ENCODE measurements at places on chromosomes 12 and 14.

- DNase-seq, result no peak
Measured at GRCh38 chr12:50314636-50315312, 31.5 kb upstream of the LIMA1 start.

DNA sequence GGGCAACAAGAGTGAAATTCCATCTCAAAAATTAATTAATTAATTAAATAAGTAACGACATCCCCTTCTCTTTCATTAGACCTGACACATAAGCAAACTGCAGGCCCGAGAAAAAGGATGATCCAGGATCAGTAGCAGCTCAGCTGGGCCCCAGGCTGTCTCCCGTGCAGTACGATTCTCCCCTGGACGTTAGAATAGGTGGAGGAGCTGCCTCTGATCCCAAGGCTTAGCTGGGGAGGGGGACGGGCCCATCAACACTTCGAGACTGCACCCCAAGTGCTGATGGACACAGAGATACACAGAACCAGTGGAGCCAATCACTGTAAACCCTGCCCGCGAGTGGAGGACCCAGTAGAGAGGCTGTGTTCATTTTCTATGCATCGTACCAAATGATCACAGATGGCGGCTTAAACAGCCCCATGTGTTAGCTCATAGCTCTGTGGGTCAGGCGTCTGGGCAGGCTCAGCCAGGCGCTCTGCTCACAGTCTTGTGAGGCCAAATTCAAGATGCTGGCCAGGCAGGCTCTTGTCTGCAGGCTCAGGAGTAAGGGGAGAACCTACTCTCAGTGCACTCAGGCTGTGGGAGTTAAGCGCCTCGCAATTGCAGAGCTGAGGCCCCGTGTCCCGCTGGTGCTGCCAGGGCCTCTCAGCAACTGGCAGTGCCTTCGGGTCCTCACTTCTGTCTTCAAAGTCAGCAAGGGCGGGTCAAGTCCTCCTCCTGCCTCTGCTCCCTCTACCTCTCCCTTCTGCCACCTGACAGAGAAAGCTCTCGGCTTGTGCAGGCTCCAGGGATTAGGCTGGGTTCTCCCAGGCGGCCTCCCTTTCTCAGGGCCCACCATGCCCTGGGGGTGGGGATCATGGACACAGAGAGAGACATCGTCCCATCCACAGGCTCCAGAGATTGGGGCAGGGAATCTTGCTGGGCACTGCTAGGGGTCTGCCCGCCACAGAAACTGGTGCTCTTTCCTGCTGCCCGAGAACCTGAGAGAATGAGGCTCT, 26.4 kb downstream of the RIMBP2 start:
- no peak for DNase-seq

- no peak for DNase-seq
Measured at GRCh38 chr14:69755784-69756183, 11.2 kb upstream of the SRSF5 start.

- DNase-seq, result no peak
Measured at GRCh38 chr14:103255555-103255954, 78.5 kb upstream of the EIF5 start.

DNA sequence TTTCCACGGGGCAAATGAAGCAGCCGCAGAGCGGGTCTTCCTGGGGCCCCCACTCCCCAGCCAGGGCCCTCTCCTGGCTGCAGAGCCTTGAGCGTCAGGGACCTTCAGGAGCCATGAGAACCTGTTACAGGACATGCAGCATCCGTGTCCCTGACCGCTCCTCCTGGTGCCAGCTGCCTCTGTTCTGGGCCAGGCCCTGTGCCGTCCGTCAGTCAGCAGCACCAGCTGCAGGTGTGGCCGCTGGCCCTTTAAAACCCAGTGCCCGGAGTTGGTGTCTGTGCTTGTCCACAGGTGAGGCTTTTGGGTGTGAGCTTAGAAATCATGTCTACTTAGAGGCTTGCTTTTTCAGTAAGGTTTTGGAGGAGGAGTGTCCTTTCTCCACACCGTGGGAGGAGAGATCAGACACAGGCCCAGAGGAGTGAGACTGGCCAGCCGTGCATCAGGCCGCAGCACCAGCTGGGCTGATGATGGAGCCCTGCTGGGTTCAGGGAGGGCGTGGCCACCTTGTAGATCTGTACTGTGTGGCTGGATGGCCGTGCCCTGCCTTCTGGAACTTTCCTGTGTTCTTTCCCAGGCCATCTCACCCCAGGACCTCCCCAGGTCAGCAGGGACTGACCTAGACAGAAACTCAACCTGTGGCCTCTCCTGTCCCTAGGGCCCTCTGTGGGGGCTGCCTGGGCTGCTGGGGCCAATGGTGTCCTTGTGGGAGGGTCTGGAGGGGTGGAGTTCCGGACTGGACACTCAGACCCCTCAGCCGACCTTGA, 27.1 kb downstream of the AACS start:
- DNase-seq, result no peak

DNA sequence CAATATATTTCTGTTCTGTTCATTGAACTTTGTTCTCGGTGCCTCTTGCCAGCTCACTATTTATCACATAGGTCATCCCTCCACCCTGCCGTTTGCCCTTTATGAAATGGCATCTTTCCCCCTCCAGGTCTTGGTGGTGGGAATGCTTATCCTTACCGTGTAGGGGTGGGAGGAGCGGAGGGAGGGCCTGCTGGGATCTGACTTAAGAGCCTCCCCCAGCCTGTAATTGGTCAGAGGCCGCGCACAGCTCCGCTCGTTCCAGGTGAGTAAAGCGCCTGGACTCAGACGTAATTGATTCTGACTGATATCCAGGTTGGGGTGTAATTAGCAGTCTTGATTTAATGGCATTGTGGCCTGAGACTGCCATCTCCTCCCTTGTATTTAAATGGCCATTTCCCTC, 185.3 kb downstream of the TSPAN9 start:
- no peak for DNase-seq

GRCh38 chr12:42758806-42759205, 169.3 kb upstream of the PRICKLE1 start:
- DNase-seq, result no peak

- DNase-seq, result no peak
Measured at GRCh38 chr14:99648027-99648784, 3.3 kb downstream of the HHIPL1 start.

- no peak for DNase-seq
Measured at GRCh38 chr12:52749827-52750226, 27.3 kb downstream of the KRT76 start.

DNA sequence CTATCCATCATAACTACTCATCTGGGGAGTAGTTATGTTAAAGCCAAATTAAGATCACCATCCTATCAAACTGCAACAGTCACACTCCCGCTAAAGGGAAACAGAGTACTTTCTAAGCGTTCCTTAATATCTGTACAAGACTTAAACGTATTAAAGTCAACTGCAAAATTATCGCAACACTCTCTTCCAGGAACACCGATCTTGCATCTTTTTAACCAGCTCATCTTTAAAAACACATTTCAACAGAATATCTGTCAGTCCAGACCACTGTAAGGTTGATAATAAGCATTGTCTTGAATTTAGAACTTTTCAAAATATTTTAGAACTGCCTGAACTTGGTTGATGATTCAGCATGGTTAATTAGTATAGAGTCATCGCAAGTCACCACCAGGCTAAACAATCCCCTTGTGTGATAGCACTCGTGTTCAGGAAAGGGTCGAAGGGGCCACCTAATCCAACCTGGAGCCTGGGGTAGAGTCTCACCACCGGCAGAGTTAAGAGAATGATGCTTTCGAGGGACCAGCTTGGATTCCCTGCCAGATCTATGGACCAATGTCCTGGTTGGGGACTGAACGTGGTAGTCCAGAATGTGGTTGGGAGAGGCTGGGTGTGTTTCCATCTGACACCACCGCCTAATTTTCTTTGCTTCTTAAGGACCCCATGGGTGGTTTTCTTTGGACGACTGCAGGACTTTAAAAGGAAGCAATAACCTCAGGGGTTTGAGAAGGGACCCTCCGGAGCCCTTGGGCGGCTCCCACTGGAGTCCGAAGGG, 890 bp downstream of the SPTLC2 start:
- DNase-seq, result no peak

DNA sequence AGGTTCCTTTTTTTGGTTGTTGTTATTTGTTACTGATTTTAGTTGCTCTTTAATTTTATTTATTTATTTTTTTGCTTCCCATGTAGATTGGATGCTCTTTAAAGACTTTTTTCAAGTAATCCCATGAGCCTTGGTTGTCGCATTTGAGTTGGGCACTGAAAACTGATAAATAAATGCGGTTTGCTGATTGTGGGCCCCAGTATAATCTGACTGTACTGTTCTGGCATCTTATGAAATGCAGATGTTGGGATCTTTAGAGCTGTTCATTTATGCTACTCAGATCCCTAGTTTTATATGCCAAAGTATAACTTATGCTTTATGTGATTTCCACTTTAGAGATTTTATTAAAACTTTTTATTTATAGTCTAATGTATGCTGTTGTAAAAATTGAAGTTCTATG, 33.3 kb downstream of the WNK1 start:
- DNase-seq, result no peak

DNA sequence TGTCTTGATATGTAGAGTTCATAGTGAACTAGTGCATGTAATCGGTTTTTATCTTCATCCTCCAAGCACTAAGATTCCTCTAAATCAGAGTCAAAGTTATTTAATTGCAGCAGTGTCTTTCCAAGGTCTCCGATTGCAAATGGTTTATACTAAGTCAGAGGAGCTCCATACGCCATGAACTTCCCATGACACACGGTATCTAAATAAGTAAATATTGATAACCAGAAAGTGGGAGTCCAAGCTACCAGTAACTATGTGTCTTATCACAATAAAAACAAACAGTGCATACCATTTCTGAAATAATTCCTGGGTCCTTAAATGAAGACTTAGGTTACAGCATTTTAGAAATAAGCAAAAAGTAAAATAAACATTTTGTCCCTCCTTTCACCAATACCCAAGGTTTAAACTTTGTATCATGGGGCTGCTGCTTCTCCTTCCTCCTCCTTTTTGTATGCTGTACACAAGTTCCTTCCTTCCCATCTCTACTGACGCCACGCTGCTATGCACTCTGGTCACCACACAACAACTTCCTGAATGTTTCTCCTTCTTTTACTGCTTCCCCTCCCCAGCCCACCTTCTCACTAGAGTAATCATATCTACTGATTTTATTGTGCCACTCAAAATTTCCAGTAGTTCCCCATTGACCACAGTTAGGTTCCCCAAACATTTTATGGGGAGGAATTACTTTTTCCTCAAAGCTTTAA, 10.7 kb downstream of the NR1H4 start:
- DNase-seq, result no peak

DNA sequence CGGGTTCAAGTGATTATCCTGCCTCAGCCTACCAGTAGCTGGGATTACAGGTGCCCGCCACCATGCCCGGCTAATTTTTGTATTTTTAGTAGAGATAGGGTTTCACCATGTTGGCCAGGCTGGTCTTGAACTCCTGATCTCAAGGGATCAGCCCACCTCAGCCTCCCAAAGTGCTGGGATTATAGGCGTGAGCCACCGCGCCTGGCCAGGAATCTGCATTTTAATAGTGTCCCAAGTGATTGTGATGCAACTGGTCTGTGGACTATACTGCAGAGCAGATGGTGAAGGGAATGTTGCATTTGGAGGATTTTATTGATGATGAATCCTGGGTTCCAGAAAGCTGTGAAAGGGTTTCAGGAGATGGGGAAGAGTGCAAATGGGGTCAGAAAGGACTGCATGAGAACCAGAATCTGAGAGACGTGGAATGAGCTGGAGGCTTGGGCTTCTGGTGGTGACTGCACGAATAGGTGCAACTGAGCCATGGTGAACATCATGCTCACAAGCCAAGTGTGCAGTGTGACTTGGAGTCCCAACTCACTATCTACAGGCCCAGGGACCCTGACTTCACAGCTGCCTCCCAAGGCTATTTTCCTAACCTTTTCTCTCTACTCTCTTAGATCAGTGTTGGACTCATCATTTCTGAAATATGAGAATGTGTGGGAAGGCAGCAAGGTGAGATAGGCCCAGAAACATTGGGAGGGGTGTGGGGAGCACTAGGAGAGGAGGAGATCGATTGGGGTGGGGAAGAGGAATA, 4.5 kb downstream of the RPS26 start:
- no peak for DNase-seq

DNA sequence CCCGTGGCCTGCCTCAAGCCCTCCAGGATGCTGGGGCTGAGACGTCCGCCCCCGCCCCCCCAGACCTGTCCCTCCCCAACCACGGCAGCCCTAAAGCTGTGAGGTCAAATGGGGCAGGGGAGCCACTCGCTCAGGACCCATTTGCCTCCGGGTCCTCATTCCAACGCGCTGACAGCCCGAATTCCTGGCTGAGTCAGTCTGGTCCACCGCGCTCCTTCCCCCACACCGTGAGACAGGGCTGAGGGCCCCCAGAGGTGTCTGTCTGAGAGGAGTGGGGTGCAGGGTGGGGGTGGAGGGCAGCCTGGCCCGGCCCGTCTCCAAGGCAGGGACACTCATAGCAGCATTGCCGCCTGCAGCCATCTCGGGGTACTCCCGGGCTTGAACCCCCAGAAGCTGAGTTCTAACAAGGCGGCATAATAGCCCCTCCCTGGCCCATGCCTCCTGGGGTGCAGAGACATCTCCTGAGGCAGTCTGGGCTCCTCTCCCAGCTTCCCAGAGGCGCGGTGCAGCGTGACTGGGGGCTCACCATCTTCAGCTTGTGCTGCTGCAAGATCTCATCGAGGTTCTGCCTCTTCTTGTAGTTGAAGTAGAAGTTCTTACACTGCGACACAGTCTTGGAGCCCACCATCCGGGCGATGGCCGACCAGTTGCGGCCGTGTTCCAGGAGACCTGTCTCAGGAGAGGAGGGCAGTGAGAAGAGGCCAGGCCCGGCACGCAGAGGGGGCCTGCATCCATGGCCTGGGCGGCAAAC, 90.5 kb downstream of the RFLNA start:
- DNase-seq, result no peak

- no peak for DNase-seq
Measured at GRCh38 chr12:130249376-130249775, 87.1 kb downstream of the FZD10 start.

- DNase-seq, result no peak
Measured at GRCh38 chr14:104986487-104987164, 1.0 kb downstream of the CLBA1 start.
